ENCODE measurements at places on chromosomes 5 and 9.

DNA sequence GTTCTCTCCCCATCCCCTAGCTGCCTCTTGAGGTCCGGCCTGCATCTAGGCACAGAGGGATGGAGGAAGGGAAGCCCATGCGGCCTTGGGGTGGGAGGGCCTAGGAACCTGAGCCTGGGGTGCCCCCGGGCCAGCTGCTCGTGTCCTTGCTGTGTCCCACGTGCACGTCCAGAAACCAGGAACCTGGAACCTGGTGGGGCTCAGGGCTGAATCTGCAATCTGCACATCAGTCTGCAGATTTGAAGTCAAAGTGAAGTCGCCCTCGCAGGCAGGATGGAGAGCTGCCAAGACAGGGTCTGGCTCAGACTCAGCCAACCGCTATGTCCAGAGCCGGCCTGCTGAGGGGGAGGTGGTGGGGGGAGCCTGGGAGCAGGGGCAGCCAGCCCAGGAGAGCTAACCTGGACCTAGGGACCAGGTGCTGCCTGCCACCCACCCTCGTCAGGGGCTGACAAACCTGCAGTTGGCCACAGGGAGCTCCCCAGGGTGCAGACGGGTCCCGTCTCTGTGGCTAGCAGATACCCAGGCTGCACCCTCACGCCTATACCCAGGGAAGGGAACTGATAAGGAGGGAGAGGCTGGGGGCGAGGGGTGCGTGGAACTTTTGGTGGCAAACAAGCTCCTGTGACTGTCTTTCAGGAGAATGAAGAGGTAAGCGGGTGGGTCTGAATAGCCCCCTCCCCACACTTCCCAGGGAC lies 103.5 kb upstream of the SIMC1 start:
- DNase-seq, result no peak

- DNase-seq, result no peak
These were observed 15.8 kb upstream of the NEURL1B start for GRCh38 chr5:172624996-172625964.

DNA sequence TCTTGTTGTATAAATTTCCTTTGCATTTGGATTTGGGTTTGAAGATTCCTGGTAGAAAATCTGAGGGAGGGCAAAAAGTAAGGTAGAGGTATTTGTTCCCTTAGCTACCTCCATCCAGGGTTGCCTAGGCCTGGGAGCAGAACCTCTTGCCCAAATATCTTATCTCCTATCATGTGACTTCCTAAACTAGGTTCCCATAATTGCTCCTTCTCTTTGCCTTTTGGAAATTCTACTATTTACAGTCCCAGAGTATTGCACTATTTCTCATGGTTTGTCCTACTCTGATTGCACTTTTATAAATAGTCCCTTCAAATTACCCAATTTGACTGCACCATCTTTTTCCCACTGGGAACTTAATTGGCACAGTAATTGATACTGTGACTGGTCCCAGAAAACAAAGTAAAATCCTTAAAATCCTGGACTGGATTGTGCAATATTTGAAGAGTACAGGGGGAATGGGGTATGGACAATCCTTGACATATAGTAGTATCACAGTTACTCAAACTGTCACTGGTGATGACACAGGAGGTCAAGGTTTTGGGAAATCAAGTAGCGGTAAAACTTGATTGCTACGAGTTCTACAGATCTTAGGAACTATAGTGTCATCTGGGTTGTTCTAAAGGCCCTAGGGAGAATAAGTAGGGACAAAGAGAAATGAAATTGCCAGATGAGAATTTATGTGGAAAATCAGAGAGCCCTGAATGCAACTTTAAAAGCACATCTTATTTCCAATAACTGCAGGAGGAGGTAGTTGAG lies 31.5 kb upstream of the TMED7 start:
- no peak for DNase-seq

DNA sequence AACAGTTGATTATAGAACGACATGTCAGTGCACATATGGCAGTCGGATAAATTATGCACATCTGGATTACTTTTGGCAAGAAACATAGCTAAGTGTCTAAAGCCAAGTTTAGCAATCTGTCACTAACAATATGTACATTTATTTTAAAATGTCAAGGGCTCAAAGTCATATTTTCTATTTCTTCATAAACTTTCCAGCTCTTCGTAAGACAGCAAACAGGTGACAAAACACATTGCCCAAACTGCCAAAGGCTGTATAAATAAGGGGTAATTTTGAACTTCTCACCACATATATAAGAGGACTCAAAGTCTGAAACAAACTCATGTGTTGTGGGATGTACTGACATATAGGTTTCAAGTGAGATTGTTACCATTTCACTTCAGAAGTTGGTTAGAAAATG lies 237.2 kb downstream of the ARL15 start:
- no peak for DNase-seq

DNA sequence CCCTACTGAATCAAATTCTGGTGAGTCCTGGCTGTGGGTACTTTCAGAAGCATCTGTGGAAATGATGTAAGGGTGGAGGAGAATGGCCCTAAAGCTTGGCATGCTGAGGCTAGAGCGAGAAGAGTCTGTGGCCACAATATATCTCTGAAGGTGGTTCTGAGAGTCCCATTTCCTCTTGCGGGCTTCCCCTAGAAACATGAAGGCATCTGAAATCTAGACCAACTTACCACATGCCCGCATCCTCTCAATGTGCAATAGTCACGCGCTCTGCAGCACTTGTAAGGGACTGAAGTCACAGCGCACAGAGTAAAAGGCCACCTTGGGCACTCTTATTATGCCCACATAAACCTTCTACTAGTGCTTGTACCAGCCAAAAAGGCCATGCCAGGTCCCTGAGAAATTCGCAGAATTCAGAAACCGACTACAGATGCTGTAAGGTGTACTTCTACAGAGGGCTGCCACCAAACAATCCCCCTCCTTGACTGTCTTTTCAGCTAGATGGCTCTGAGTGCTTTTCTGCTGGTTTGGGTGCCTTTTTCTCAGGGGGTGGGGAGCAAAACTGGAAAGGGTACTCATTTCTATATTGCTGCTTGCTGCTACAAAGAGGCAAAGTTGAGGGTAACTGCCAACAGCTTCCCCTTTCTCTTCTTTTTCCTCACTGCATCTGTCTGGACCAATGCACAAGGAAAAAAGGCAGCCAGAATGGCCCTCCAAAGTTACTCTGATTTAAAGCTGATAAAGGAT lies 107.3 kb downstream of the ZDHHC21 start:
- DNase-seq, result no peak

GRCh38 chr5:124121198-124121597 lies 609.2 kb downstream of the CSNK1G3 start:
- no peak for DNase-seq

Measured in NCI-H526 treated with DMSO at 0.1 percent for 48 hours (cell line).